ENCODE measurements at places on chromosomes 12 and 14.

DNA sequence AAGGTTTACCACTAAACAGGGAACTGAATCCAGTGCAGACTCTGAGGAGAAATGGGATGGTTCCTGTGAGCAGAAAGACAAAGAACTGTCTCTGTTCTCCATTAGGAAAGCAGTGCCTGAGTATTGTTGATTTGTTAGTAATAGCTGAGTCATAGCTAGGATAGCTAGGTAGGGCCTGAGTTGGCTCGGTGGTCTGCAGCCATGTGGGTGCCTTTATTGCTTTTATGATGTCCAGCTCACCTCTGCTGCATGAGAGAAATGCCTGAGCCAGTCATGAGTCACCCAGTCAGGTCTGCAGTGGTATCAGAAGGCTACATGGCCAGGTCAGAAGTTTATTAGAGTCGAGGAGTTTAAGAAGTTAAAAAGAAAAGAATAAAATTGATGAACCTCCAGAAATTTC is 24.2 kb downstream of the TRHDE start:
- no peak for DNase-seq

- no peak for DNase-seq
Measured at GRCh38 chr12:69688471-69689427, 10.4 kb downstream of the BEST3 start.

- no peak for DNase-seq
Measured at GRCh38 chr12:59973515-59973914, 377.7 kb downstream of the SLC16A7 start.

- DNase-seq = no peak
Measured at GRCh38 chr14:92093320-92093719, 13.1 kb downstream of the ATXN3 start.

DNA sequence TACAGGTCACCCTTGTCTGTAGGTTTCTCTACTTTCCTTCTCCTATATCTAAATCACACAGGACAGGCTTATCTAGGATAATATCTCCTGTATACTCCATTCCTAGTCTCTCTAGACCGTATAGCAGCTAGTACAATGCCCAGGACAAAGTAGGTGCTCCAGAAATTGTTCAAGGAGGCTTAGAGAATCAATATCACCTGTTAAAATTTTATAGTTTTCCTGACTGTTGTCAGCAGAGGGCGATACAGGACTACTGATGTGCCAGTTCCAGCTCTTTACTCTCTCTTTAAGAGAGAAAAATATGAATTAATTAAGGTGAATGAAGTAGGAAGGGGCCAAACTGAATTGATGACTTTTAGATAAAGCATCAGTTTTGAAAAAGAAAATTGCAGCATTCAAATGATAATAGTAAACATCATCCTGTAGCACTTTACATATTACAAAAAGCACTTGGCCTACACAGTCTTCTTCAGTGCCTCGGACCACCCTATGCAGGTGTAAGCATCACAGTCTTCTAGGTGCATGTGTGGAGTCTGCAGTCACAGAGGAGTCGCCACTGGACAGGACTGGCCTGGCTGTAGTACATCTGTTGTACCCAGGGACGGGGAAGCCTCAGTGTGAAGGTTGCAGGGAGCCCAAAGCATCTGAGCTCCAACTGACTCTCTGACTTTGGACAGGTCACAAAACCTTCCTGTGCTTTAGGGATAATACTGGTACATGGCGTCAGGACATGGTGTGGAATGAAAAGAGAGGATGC is 61.9 kb upstream of the MAX start:
- DNase-seq = peak; percentile 34

DNA sequence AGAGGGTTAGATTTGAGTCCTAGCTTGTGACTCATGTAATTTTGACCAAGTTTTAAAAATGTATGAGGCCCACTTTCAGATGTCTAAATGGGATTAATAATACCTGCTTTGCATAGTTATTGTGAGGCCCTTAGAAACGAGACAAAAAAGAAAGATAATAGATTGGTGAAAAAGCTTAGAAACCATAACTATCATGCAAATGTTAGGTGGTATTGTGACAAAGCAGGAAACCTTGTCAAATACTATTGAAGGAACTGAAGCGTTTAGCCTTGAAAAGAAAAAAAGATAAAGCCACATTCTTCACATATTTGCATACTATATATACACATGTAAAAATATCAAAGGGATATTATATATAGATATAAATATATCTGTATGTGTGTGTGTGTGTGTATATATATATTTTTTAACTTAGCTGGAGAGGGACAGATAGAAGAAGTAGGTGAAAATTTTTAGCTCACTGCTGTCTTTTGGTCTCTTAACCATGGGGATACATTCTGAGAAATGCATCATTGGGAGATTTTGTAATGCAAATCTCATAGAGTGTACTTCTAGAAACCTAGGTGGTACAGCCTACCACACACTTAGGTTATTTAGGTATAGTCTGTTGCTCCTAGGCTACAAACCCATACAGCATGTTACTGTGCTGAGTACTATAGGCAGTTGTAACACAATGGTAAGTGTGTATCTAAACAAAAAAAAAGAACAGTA is 270.3 kb downstream of the CCDC91 start:
- DNase-seq = no peak

DNA sequence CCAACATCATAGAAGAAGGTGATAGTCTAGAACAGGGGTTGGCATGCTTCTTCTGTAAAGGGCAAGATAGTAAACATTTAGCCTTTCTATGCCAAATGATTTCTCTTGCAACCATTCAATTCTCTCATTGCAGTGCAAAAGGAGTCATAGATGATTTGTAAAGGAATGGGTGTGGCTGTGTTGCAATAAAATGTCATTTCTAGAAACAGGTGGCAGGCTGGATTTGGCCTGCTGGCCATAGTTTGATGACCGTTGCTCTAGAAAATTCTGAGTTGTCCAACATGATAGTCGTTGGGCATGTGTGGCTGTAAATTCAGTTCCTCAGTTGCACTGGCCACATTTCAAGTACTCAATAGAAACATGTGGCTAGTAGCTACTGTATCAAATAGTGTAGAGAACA is 21.7 kb downstream of the SMCO2 start:
- DNase-seq = no peak

DNA sequence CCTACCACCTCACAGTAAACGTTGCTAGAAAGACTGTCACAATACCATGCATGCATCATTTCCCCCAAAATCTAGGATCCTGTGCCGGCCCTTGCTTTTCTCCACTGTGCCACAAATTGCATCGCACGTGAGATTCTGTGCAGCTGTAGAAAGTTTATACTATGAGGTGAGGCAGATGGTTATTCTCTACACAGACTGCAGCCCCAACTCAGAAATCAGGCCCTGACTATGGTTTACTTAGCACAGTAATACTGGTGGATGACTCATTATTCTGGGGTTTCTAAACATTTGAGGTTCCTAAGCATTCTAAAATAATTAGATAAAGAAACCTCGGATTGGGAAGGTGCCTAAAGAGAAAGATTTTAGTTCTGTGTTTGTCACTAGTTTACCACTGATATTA is 163.8 kb upstream of the CCDC198 start:
- DNase-seq = no peak

DNA sequence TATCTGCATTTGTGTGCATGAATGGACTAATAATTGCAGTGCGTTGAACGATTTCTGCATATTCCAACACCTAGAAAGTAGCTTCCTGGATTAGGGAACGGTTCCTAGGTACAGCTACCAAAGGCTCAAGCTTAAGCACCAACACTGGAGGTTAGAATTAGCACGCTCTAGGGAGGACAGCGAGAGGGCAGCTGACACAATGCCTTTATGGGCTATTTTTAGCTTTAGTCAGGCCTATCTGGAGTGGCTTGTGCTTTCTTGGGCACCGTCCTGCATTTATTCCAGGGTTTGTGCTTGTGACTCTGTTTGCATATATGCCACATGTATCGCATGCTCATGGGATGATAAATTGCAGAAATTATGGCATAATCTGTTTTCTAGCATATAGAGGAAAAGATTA is 13.7 kb downstream of the ETV6 start:
- no peak for DNase-seq

- no peak for DNase-seq
Measured at GRCh38 chr14:99664058-99664936, 19.4 kb downstream of the HHIPL1 start.

GRCh38 chr14:82385048-82385447 is 851.4 kb upstream of the SEL1L start:
- no peak for DNase-seq

GRCh38 chr12:130336723-130337487 is 782 bp upstream of the PIWIL1 start:
- no peak for DNase-seq

GRCh38 chr12:51244269-51244668 is 5.6 kb downstream of the DAZAP2 start:
- no peak for DNase-seq

GRCh38 chr14:88023658-88024187 is 18.8 kb downstream of the GPR65 start:
- no peak for DNase-seq

DNA sequence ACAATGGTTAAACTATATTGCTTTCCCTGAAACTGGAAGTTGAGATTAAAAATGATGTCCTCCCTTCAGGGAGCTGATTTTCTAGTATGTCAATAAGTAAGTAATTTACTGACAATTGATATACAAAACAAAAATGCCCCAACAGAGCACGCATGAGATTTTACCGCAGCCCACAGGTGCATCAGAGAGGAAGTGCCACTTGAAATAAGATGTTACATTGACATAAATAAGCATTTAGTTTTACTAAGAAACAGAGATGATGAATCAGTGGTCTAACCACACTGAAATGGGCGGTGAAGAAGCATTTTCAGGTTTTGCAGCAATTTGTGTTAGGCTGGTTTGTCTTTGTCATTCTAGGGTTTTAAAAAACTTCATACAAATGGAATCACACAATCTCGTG is 8.8 kb upstream of the CLECL1 start:
- DNase-seq = no peak

GRCh38 chr12:70982286-70982685 is 61.7 kb upstream of the PTPRR start:
- DNase-seq = no peak

DNA sequence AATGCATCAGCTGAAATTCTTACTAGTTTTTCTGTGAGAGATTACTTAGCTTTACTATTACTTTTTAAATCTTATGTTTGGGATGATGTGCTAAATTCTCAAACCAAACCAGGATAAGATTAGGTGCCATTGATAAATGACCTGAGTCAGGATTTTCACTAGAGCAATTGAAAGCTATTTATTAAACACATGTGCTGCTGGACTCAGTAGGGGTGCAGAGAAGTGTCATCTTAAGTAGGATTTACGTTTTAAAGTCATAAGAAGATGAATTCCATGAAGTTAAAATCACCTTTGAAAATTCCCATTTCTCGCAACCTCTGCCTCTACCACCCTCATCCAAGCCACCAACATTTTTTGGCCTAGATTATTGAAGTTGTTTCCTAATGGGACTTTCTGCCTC is 8.8 kb downstream of the TMEM263 start:
- DNase-seq = no peak

DNA sequence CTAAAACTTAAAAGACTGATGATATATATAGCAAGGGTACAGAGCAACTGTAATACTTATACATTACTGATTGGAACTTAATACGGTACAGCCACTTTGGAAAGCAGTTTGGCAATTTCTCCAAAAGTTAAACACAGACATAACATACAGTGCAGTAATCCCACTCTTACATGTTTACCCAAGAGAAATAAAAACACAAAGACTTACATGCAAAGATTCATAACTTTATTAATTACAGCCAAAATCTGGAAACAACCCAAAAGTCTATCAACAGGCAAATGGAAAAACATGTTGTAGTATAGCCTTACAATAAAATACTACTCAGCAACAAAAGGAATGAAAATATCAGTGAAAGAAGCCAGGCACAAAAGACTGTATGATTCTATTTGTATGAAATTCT is 84.6 kb downstream of the GARIN6 start:
- no peak for DNase-seq

- no peak for DNase-seq
Measured at GRCh38 chr14:101175731-101176534, 272.4 kb upstream of the RTL1 start.

DNA sequence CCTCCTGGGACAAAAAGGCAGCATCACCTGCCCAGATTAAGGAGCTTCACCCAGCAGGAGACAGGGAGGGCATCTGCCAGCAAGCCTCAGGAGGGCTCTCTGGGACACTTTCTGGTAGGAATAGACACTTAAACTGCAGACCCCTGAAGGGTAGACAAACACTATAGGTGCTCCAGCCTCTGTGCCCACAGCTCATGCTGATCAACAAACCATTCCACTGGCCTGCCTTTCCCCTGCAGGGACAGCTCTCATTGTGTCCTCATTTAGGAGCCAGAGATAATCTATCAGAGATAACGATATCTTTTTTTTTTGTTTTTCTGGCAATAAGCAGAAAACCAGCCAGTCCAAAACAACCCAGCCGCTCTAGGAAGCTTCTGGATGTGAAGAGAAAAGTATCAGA is 251.8 kb upstream of the CCDC196 start:
- no peak for DNase-seq

- DNase-seq = no peak
Measured at GRCh38 chr14:74299061-74299545, 3.6 kb downstream of the ABCD4 start.

DNA sequence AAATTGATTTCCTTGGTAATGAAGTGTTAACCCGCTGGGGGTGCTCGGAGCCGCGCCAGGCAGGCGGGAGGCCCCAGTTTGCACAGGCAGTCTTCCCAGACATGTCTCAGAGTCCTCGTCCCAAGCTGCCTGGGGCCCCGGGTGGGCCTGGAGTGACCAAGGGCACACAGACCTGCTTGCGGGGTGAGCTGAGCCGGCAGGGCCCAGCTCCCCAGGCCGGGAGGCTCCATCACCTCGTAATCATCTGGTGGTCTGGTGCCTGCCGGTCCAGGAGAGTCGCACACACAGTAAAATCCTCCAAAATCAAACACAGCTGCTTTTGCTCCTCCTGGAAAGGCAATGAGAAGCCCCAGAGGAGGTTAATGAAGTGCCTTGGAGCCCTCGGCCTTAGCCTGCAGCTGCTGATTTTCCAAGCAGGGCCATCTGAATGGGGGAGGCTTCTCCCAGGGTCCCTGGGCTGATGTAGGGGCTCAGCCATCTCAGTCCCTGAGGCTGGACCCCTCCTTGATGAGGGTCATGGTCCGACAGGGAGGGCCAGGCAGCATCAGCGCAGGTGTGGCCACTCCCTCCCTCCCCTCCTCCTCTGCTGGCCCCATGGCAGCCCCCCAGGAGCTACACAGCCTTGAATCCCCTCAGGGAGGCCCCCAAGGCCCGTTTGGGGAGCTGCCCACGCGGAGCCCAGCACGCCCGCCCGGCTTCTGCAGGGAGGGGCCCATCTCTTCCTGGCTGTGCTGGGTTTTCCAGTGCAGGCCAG is 39.4 kb upstream of the FBRSL1 start:
- DNase-seq = no peak

- no peak for DNase-seq
Measured at GRCh38 chr12:104579718-104580495, 123.2 kb downstream of the CHST11 start.

GRCh38 chr14:66709291-66709690 is 201.3 kb downstream of the GPHN start:
- no peak for DNase-seq

Measured in SK-N-MC (cell line).